ENCODE measurements at places on chromosomes 7 and 10. TPM values are rescaled to one million over a fixed set of nuclear protein-coding genes. Genes with fewer than 3 reads are reported as not detected.
A peak's percentile ranks its signal among the peaks of the same experiment; 100 is the strongest.

DNA sequence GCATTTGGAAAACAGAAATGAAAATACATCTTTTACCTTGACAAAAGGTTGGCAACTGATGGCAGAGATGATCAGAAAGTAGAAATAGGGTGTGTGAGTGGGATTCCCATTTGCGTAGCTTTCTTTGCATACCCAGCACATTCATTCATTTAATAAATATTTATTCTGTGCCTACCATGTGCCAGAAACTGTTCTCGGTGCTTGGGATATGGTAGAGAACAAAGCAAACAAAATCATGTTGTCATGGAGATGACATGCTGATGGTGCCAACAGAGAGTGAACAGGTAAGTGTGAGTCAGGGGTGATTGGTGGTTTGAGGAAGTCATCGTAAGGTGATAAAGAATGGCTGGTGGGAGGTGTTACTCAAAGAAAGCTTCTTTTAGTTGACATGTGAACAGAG is 45.4 kb downstream of the CACNB2 start:
- DNase-seq: no peak

DNA sequence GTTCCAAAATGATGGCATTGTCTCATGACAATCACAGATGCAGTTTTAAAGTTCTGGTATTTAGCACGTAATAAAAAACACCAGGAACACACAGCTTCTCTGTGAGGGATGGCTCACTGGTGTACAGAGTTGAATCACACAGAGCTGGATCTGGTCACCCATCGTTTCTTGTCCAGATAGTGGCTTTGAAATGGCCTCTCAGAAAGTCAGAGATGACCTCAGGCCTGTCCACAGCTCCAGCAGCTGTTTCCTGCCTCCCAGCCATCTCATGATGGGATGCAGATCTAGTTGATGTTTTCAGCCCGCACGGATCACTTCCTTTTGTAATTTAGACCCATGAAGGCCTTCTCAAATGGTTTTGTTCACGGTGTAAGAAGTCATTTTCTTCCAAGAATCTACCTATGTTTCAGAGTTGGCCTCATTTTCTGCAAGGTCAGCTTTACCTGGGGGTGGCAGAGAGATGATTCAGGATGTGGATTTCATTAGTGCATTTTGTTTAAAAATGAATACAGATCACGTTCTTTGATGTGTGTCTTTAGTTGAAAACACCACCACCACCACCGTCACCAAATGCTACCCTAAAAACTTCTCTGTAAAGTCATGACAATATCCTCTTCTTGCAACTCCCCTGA is 166.2 kb downstream of the SNX10 start:
- no peak for DNase-seq

- DNase-seq: peak; percentile 38
Measured at GRCh38 chr7:105581066-105581811, at the start of gene EFCAB10. EFCAB10 (minus strand) TSS chr7:105581493; CDS start chr7:105581463, 30 bp downstream.

ENTPD7 gene
- total RNA-seq: 48.4 TPM

DNA sequence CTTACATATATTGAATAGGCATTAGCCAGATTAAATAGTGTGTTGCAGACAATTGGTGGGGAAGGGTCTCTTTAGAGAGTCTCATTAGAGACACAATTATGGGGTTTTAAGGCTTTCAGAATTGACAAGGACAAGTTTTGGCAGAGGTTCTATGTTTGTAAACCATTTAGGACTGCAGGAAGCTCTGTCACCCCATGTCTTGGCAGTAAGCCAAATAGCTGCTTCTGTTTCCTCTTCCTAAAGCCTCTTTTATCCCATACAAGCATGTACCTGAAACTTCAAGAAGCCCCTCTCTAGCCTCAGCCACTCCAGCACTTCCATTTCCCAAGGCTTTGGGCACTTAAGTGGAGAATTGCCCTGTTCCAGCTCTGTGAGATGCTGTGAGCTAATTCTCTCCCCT is 21.8 kb upstream of the LRRC4 start:
- peak; percentile 35 for DNase-seq

GRCh38 chr7:123604739-123605138 is 3.1 kb downstream of the ASB15 start:
- no peak for DNase-seq
